ENCODE measurements at places on chromosomes 5 and 9. TPM values are rescaled to one million over a fixed set of nuclear protein-coding genes. Genes with fewer than 3 reads are reported as not detected.

DNA sequence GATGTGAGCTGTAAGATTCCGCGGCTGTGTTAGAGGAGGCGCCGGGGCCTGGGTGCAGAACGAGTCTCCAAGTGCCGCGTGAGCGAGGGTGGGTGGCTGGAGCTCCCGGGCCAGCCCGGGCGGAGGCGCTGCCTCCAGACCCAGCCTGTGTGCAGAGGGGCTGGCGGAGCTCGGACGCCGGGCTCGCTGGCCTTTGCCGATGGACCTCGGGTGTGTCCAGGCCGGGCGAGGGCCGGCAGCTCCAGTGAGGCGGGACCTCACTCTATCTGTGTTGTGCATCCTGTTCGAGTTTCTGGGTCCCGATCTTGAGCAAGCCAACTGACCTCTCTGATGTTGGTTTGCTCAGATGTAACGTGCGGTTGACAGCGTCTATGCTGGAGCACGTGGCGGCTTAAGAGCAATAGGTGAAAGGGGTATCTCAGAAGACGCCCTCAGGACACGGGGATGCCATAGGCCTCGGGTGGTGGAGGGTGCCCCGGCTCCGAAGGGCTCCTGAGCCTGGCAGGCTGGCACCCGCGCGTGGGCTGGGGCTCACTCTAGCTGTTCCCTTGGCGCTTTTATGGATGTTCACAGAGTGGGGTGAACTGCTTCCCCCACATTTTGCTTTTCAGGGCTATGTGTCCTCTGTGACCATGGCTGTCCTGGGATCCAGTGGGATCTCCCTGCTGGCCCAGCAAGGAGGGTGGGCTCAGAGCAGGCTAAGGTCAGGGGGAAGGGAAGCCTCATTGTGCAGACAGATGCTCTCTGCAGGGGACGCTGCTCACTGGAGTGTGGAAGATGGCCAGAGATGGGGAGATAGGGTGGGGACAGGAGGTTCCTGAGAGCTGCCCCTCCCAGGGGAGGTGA, 69.8 kb downstream of the MRPL36 start:
- no peak for DNase-seq

Gene LTC4S
- 3.9 TPM for polyA plus RNA-seq

Gene GALNT12
- polyA plus RNA-seq = 9.2 TPM

Gene IL7R
- polyA plus RNA-seq = 0.78 TPM

Data from renal pelvis (tissue), 12 donors.